ENCODE measurements at places on chromosomes 16 and 17.

GRCh38 chr16:4138713-4139112, 22.5 kb upstream of the ADCY9 start:
- no peak for DNase-seq

DNA sequence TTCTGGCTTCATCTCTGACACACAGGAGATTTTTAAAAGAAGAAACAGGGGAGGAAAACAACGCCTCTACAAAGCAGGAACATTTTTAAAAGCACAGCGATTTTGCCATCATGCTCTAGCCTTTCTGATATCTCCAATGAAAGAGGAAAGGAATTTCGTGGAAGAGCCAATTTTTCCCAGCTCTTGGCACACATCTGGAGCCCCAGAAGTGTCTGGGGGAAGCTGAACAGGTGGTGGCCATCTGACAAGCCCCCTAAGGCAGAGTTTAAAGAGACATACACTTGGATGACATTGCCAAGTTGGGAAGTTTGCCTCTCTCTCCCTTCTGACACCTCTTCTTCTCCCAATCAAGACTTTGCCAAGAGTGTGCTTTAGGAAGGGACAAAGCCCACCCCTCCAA, 82.1 kb downstream of the CCT6B start:
- DNase-seq: no peak

GRCh38 chr16:66832190-66832589, 1.4 kb upstream of the NAE1 start:
- no peak for DNase-seq

GRCh38 chr16:6751191-6751590, 581.5 kb upstream of the RBFOX1 start:
- no peak for DNase-seq

DNA sequence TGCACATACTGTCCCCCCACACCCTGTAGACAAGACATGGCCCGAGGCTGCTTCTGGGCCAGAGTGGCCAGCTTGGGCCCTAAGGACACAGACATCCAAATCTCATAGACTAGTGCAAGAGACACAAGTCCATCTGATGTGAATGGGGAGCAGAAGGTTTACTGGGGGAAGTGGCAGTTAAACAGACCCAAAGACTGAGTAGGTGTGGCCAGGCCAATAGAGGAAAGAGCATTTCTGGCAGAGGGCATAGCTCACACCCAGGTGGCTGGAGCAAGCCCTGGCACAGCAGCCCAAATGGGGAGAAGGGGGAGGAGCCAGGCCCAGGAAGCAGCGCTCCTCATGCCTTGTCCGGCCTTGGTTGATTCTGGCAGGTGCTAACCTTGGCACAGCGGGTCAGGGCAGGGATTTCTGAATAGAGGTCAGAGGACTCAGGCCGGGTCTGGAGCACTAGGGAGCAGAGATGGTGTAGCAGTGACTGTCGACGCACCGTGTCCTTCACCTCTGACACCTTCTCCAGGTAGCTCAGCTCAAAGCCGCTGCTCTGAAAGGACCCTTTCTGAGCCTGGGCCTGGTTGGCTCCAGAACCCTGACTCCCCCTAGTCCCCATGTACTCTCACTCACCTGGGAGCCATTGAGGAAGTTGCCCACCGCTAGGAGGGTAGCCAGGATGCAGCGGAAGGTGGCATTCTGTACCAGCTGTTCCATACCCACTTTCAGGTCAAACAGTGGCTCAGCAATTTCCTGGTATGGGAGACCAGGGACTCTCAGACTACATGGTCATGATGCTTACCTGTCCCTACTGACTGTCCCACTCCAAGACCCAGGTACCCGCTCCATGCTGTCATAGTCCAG, 4.1 kb downstream of the TMEM208 start:
- DNase-seq: no peak

All from cerebellar nuclear complex (tissue), 1 donor.